Left colon (tissue), 2 donors: ENCODE measurements at places on chromosomes 4 and X.

GRCh38 chr4:75172551-75172950 is 239.6 kb downstream of the PARM1 start:
- DNase-seq: no peak

- DNase-seq: no peak
Observed at GRCh38 chr4:15649914-15650545, 5.1 kb downstream of the FBXL5 start.

DNA sequence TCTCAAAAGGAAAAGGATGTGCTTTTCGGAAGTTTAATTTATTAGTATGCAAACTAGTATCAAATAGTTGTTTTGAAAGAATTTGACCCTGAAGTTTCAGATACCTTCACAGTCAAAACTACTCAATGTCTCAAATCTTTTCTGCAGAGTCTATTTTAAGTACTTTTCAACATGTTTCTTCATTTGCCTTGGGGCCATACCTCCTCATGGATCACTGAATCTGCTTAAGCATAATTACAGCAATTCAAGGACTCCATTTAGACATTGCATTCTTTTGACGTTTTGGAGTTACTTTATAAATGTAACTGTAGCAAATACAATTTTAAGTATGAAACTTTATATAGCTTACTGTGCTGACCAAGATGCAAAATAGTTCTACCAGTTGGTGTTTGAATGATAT is 25.5 kb downstream of the PALLD start:
- no peak for DNase-seq

- DNase-seq: no peak
Observed at GRCh38 chr4:110104661-110105060, 93.8 kb downstream of the ELOVL6 start.

DNA sequence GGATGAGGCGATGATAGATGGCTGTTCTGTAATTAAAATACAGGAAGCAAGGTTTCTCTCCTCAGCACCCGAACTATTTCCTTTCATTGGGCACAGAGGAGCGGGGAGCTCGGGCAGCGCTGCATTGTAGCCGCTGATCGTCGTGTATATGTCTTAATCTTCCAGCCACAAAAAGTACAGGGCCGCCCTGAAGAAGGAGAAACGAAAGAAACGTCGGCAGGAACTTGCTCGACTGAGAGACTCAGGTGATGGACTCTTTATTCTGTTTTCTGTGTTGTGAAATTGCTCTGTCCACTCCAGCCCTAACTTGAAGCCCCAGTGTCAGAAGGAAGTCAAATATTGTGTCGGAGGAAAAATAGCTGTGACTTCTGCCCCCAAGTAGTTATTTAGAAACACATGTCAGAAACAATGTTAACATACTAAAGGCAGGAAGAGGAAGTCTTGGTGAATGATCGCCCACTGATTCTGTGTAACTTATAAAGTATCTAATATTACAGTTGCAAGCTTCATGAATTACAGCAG is 546 bp downstream of the ZRSR2 start:
- no peak for DNase-seq

DNA sequence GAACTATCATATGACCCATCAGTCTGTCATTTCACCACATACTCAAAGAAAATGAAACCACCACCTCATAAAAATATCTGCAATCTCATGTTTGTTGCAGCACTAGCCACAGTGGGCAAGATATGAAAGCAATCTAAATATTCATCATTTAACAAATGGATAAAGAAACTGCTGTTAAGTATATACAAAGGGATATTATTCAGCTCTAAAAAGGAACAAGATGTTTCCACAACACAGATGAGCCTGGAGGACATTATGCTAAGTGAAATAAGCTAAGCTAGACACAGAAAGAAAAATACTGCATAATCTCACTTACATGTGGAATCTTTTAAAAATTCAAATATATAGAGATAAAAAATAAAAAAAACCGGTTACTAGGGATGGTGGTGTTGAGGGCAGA is 108.2 kb upstream of the BRWD3 start:
- no peak for DNase-seq

- DNase-seq: no peak
Observed at GRCh38 chr4:634599-634985, 9.2 kb downstream of the PDE6B start.

- no peak for DNase-seq
Observed at GRCh38 chr4:36130641-36131040, 113.7 kb downstream of the ARAP2 start.

GRCh38 chr4:60089546-60090273 is 1110.4 kb upstream of the ADGRL3 start:
- no peak for DNase-seq

GRCh38 chr4:16006771-16007446 is 43.9 kb upstream of the FGFBP2 start:
- DNase-seq: no peak

DNA sequence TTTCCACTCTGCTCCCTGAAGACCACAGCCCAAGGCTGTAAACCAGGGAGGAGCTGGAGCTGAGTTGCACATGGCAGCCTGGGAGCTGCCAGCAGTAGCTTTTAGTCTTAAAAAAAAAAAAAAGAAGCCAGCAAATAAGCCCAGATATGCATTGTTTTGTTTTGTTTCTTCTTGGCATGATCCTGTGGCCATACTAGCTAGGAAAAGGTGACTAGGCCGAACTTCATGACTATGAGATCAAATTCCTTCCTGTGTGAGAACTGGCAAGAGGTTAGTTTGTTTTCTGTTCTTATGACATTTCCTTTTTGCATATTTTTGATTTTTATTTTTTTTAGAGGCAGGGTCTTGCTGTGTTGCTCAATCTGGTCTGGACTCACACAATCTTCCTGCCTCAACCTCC is 323.3 kb downstream of the DCTD start:
- DNase-seq: no peak

- DNase-seq: no peak
Observed at GRCh38 chr4:151629097-151629783, 131.6 kb downstream of the GATB start.

DNA sequence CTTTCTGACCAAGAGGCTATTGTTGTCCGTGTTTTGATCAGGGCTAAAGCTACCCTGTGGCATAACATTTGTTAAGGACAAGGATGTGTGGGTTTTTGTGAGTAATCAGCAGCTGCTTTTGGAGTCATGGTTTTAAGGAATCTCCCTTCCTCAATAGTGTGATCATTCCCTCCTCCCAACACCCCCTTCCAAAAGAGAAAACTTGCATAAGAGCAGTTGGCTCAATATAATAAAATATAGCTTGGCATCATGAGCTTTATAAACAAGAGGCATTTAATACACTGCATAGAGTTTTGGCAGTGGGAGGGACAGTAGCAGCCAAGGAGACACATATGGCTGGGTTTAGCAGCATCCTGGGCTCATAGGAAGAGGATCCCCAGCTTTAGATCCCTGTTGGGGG is 84.7 kb downstream of the NHS start:
- DNase-seq: no peak

- DNase-seq: no peak
Observed at GRCh38 chr4:120769227-120769626, 153.3 kb downstream of the PRDM5 start.

GRCh38 chr4:1500966-1501753 is 94.9 kb upstream of the NKX1-1 start:
- DNase-seq: no peak

DNA sequence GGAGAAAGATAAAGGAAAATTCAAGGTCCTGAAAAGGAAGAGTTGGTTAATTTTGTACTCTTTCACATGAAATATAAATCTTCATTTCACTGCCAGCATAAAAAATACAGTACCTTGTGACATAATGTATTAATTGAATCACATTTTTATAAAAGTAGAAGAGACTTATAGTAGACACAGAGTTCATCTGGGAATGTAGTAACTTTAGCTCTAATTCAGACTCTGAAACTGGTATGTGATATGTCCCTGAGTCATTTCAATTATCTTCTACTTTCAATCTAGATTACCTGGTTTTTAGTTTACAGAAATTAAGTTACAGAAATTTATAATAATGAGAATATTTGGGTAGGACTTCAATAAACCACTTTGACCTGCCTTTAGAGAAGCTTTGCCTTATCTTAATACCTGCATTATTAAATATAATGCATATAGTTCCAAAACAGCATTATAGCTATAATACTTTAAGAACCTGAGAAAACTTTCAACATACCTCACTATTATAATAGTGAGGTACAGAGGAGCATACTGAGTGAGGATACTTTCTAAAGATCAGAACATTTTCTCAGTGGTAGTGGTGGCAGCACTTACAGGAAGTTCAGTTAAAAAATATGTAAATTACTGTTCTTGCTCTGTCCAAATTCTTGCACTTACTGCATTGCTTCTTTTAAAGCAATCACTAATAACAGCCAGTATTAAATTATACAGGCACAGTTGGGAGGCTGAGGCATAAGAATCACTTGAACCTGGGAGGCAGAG is 11.2 kb downstream of the NEK1 start:
- DNase-seq: no peak

- DNase-seq: no peak
Observed at GRCh38 chrX:867966-868647, 237.5 kb downstream of the SHOX start.

DNA sequence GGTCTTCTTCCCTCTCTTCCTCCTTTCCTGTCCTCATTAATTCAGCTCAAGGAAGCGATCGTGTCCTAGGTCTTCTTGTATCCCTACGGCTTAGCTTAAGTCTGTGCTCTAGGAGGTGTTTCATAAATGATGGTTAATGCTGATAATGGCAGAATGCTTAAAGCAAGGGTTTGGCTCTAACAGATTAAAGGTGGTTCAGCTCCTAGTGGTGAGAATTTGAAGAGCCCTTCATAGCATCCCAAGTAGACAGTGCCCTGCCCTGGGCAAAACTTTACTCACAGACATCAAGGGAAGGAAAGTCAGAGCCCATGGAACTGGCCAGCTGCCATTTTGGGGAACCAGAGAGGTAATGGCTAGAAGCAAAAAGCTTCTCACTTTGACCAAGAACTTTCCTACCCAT is 47.0 kb upstream of the PGRMC1 start:
- no peak for DNase-seq

GRCh38 chr4:145098675-145099037 is 545 bp downstream of the ABCE1 start:
- DNase-seq: no peak

DNA sequence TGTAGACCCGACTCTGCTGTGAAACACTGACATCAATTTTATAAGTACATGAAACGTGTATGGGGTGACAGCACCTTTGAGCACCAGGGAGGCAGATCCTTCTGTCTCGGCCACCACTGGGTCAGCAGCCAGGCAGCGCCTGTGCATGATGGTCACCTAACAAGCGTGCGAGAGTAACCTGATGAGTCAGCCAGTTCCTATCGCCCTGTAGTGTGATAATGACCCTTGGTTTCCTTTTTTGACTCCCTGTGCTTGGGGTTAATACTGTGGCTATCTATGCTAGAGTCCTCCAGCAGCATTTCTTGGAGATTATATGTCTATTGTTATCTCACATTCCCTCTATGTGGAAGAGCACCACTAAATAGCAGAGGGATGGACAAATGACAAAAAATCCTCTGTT is 101.6 kb downstream of the NPNT start:
- DNase-seq: no peak

GRCh38 chrX:133661962-133662839 is 246.9 kb upstream of the GPC4 start:
- DNase-seq: no peak

GRCh38 chrX:120450163-120450562 is 18.9 kb downstream of the LAMP2 start:
- no peak for DNase-seq

GRCh38 chr4:56860781-56861180 is 39.3 kb upstream of the SPINK2 start:
- no peak for DNase-seq

- DNase-seq: no peak
Observed at GRCh38 chrX:9542106-9542760, 77.4 kb downstream of the TBL1X start.

GRCh38 chr4:68074397-68074796 is 55.3 kb downstream of the TMPRSS11F start:
- no peak for DNase-seq

- peak; percentile 24 for DNase-seq
Observed at GRCh38 chr4:24470666-24471485, 113.5 kb downstream of the DHX15 start.

- no peak for DNase-seq
Observed at GRCh38 chr4:76993787-76994641, 44.5 kb downstream of the SEPTIN11 start.

- DNase-seq: no peak
Observed at GRCh38 chr4:97144199-97144598, 999.1 kb downstream of the STPG2 start.

DNA sequence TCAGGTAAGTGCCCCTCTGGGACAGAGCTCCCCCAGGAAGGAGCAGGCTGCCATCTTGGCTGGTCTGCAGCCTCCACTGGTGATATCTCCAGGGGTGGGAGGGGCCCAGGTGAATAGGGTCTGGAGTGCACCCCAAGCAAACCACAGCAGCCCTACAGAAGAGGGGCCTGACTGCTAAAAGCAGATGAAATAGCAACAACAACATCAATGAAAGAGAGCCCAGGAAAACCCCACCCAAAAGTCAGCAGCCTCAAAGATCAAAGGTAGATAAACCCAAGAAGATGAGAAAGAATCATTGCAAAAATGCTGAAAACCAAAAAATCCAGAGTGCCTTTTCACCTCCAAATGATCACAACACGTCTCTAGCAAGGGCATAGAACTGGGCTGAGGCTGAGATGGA is 92.5 kb upstream of the PAGE3 start:
- DNase-seq: no peak

DNA sequence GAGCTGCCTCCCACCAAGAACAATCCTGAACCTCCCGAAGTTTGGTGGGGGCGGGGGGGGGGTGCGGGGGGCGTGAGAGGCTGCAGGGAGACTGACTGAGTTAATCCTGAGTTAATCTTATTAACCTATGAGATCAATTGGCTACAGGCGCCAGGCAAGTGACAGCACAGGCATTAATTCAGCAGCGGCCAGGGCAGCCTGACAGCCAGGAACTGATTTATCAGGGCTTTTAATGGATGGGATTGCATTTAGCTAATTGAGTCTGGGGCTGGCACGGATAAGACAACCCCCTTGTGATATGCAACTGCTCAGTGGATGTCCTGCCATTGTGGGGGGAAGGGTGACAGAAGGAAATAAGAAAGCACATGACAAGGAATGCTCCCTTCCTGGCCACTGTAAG is 16.3 kb downstream of the RTL5 start:
- DNase-seq: no peak

DNA sequence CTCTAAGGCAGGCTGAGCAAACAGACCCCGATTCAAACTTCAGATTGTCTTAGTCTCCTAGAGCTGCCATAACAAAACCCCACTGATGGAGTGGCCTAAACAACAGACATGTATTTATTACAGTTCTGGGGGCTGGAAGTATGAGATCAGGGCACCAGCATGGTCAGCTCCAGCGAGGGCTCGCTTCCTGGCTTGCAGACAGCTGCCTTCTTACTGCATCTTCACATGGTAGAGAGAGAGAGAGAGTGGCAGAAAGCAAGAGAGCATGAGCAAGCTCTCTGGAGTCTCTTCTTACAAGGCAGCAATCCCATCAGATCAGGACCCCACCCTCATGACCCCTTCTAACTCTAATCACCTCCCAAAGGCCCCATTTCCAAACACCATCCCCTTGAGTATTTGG is 22.3 kb upstream of the SORCS2 start:
- DNase-seq: peak; percentile 5

- no peak for DNase-seq
Observed at GRCh38 chrX:132741689-132742088, 216.7 kb downstream of the HS6ST2 start.

GRCh38 chrX:129651756-129652564 is 2.8 kb downstream of the APLN start:
- no peak for DNase-seq

GRCh38 chrX:11968991-11969390 is 169.3 kb upstream of the FRMPD4 start:
- DNase-seq: no peak
